ENCODE measurements at places on chromosomes 13 and 19.

GRCh38 chr19:13153569-13154240 is 3.5 kb downstream of the IER2 start:
- no peak for DNase-seq

DNA sequence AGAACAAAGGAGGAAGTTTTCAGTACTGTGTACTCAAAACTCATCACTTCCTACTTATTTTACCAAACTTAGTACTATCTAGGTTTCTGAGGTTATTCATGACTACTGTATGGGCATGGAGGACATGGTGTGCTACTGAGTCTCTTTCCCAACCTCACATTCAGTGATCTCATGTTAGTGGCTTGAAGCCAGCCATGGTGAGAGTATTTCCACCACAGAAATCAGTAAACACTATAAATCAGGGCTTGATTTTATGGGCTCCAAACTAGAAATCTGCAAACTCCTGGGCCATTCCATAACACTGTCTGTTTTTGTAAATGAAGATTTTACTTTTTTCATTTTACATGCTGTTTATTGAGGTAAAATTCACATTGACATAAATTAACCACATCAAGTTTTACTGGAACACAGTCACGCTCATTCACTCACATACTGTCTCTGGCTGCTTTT is 19.7 kb downstream of the MED26 start:
- DNase-seq: no peak

- no peak for DNase-seq
Observed at GRCh38 chr13:23966221-23966690, 69.0 kb upstream of the C1QTNF9B start.

- peak; percentile 19 for DNase-seq
Observed at GRCh38 chr19:16262618-16263017, 62.0 kb upstream of the KLF2 start.

DNA sequence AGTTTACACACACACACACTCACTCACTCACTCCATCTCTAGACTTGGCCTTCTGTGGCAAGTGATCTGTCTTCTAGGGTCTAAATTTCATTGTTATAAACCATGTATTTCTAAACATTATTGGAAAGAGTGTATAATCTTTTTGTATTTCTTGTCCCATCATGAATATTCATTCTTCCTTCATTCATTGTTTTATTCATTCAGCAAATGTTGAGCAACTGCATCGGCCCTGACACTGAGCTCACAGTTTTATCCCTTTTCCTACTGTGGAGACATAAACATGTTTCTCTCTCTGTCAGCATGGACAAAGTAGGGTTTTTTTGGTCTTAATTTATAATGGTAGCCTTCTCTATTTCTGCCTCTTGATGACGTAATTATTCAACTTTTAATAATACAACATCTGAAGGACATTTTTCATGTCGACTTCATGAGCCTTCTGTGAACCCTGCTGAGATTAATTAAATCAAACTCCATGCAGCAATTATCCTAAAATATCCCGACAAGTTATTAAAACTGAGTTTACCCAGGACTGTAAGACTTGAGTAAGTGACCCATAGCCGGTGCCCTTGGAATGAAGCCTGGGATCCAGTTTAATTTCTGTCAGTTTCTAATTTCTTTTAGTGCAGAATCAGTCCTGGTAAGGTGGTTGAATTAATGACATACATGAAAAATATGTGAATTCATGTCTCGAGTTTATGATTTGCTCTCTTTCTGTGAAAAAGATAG is 7.3 kb downstream of the SPATA13 start:
- no peak for DNase-seq

GRCh38 chr19:44643605-44644401 is at the start of gene PVR:
Gene PVR (plus strand): TSS chr19:44643910. CDS start chr19:44644097, 187 bp downstream.
- DNase-seq: peak; percentile 21

DNA sequence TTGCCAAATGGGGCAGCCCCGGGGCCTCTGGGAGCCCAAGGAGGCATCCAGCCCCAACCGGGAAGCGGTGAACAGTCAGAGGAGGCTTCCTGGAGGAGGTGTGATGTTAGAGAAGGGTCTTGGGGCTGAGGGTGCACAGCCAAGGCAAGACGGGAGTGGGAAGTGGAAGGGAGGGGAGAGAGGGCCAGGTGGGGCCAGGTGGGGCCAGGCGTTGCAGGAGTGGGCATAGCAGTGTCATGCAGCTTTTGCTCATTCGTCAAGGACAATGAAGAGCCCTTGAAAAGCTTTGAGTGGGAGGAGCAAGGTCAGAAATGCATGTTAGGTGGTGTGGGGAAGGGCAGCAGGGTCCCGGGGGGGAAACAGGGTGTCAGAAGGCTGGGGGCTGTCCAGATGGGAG is 1.8 kb downstream of the FBN3 start:
- DNase-seq: no peak

DNA sequence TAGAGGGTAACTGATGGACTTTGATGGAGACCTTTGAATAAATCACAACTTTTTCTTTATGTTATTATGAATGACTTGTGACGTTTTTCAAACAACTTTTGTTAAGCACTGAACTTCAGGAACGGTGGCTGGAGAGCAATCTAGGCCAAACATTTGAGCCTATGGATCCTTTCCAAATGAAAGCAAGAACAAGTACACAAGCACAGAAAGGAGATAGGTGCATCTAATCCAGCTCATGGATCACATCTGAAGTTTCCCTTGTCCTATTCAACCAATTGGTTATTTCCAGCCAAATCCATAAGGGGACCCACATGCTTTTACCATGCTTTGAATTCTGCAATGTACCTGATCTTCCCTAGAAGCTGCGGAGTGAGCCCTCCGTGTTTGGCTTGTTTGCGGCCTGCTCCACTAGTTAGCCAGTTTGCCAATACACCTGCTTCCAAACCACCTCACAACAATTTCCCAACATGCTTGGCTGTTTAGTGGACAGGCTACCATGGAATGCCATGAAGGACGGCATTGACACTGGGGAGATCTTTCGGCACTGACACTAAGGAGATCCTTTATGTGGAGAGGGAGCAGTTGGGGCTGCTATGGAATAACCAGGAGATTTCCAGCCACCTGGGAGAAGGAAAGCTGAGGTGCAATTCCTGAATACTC is 315.9 kb downstream of the DNAJC15 start:
- DNase-seq: no peak

- DNase-seq: peak; percentile 26
Observed at GRCh38 chr13:27117952-27118351, 53.7 kb downstream of the USP12 start.

GRCh38 chr19:42197375-42197817 is 20.1 kb downstream of the DEDD2 start:
- DNase-seq: no peak

- DNase-seq: no peak
Observed at GRCh38 chr19:18905513-18906236, 9.7 kb upstream of the CERS1 start.

- DNase-seq: no peak
Observed at GRCh38 chr19:1942078-1942933, 1.3 kb downstream of the CSNK1G2 start.

- no peak for DNase-seq
Observed at GRCh38 chr19:658916-659839, 3.8 kb downstream of the RNF126 start.

- no peak for DNase-seq
Observed at GRCh38 chr13:109271061-109271460, 515.3 kb downstream of the IRS2 start.

GRCh38 chr19:51681286-51681941 is 11.7 kb upstream of the SPACA6 start:
- no peak for DNase-seq

DNA sequence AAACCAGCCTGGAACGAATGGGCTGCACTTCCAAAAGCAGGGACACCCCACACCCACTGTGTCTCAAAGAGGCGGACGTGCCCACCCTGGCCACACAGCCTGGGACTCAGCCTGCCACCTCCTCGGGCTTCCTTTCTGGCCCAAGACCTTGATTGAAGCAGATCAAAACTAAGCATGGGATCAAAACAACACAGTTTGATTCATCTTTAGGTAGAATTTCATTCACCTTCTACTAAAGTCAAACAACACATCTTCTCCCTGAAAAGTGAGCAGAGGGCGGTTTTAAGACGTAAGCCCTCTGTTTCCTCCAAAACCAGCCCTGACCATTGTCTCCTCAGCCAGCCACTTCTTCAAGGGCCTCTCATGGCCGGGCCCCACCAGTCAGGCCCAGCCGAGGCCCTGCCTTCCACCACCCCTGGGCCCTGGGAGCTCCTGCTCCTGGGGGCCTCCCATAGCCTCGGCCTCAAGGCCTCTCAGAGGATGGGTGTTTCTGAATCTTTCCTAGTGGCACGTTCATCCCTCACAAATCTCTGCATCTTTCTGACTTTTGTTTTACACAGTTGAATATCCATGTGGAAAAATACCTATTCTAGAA is 6.3 kb upstream of the F10 start:
- DNase-seq: no peak

DNA sequence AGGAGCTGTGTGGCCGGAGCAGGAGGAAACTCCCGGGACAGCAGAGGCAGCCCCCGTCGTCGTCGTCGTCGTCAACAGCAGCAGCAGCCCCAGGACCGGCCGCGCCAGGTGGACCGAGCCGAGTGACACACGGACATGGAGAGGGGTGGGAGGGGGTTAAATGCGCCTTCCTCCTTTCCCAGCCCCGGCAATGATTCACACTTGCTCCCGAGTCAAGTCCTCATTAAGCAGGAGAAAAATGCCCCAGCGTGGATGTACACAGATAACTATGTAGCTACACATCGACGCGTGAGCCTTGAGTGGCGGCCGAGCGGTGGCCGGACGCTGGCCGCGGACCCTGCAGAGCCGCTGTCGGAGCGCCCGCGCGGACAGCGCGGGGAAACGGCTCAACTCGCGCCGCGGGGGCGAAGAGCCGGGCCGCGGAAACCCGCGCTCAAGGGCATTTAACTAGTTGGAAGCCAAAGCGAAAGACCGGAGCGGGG is 645 bp downstream of the UBL3 start:
- no peak for DNase-seq

GRCh38 chr19:48671446-48671995 is 1.3 kb downstream of the NTN5 start:
- DNase-seq: no peak

GRCh38 chr19:10402441-10403038 is 802 bp downstream of the CDC37 start:
- DNase-seq: no peak

- DNase-seq: no peak
Observed at GRCh38 chr13:101058841-101059240, 357.5 kb downstream of the NALCN start.

DNA sequence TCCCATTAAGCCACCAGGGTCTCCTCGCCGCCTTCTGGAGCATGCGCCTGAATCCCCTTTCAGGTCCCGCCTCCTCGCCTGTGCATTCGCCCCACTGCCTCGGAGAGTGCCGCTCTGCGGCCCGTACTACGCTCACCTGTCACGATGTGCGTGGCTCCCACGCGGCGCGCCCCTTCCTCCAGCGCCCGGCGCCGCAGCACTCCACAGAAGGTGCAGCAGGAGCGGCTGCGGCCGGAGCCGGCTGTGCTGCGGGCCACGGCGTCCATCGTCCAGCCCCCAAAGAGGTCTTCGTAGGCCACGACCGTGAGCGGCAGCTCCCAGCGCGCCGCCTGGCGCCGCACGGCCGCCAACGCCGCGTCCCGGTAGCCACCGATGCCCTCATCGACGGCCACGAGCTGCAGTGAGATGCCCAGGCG is 4.3 kb downstream of the CTU1 start:
- no peak for DNase-seq

- DNase-seq: peak; percentile 41
Observed at GRCh38 chr19:12574036-12574435, 22.8 kb upstream of the ZNF564 start.

- no peak for DNase-seq
Observed at GRCh38 chr13:19961924-19962323, 3.4 kb downstream of the ZMYM2 start.

GRCh38 chr19:18433015-18433691 is 4.8 kb downstream of the ISYNA1 start:
- no peak for DNase-seq

GRCh38 chr19:28619816-28620429 is 593.0 kb downstream of the UQCRFS1 start:
- no peak for DNase-seq

GRCh38 chr19:47111006-47111621 is 2.5 kb downstream of the ZC3H4 start:
- DNase-seq: no peak

- peak; percentile 12 for DNase-seq
Observed at GRCh38 chr13:77565635-77566034, 30.1 kb downstream of the SCEL start.

DNA sequence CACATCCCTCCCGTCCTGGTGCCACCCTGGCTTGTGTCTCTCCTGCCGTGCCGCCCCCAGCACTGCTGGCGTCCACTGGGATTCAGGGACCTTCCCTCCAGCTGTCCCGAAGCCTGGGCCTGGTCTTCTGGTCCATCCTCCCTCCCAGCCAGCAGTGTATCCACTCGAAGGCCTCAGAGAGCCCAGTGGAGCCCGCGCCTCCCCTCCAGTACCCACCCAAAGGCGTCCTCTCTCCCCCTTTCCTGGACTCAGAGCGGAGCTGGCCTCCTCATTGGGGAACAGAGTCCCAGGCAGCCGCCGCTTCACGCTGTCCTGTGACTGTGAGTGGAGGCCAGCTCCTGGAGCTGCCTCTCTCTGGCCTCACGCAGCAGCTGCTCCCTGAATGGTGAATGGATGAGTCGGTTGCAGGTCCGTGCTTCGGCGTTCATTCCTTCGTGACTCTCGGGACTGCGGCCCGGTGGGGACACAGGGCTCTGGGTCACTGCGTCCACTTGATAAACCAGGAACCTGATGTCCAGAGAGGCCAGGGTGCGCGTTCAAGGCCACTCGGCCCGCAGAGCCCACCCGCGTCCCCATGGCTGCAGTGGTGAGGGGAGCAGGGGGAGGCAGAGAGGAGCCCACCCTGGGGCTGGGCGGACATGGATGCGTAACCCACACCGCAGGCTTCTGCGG is 12.1 kb downstream of the ONECUT3 start:
- DNase-seq: no peak

Measured in NCI-H2029 treated with DMSO at 0.1 percent for 48 hours (cell line).